Nephron progenitor cell (in vitro differentiated cells): ENCODE measurements at places on chromosomes 2 and 18.

DNA sequence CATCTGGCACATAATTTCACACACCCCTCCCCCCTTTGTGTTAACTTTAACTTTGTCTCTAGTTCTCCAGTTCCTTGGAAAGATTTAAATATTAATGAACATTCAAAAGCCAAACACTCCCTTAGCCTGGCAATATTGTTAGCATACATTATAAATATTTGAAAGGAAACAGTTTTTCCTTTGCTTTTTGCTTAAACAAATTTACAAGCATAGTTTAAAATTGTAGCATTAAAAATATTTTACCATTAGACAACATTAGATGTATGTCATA is 113.1 kb upstream of the SLC38A11 start:
- no peak for DNase-seq

- no peak for DNase-seq
These were observed 226.8 kb downstream of the MC4R start for GRCh38 chr18:60145776-60146175.

- DNase-seq: peak; percentile 7
These were observed 236.1 kb downstream of the GCA start for GRCh38 chr2:162579986-162580385.

DNA sequence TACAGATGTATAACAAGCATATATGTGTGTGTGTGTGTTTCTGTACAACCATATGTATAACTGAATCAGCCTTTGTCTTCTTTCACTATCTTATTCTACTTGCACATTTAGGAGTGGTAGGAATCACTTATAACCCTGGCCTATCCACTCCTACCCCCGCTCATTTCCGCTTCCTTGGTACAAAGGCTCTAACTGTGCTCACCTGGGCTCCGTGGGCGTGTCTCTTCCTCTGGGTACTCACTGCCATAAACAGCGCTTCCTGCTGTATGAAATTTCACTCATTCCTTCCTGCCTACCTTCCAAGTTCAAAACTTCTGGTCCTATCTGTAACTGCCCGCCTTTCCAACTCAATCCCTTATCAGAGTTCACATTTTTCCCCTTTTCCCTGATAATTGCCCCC is 815.5 kb downstream of the EPHA4 start:
- no peak for DNase-seq

- DNase-seq: no peak
These were observed 764.0 kb downstream of the SUCLG1 start for GRCh38 chr2:83695037-83695436.

GRCh38 chr2:150438654-150439053 is 48.8 kb downstream of the RND3 start:
- DNase-seq: no peak

- DNase-seq: no peak
These were observed 99.0 kb upstream of the CTDP1 start for GRCh38 chr18:79580498-79581171.

DNA sequence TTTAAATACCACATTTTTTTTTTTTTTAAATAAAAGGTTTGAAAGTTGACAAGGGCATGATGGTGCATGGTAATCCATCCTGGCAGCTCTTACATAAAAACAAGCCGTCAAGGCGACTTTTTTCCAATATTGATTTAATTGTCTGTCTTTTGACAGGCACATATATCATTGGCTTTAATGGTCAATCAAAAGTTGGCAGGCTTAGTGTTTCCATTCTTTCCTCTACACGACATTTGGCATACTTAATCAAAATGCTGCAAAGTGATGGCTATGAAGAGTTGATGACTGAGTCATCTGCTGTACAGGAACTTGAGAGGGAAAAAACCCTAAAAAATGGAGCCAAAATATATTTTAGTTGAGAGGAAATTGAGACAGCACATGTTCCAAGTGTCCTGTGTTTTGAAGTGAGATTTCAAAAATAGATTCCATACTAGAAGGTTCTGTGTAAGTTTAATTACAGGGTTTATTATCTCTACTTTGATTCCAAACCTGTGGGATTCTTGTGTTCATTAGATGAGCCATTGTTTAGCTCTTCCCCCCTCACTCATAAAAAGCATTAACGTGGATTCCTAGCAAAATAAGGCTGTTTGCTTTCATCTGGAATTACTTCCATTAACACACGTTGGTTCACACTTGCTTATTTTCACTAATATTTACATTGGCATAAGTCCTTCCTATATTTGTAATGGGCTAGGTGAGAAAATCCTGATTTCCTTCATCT is 3.2 kb downstream of the TSHZ1 start:
- DNase-seq: no peak

DNA sequence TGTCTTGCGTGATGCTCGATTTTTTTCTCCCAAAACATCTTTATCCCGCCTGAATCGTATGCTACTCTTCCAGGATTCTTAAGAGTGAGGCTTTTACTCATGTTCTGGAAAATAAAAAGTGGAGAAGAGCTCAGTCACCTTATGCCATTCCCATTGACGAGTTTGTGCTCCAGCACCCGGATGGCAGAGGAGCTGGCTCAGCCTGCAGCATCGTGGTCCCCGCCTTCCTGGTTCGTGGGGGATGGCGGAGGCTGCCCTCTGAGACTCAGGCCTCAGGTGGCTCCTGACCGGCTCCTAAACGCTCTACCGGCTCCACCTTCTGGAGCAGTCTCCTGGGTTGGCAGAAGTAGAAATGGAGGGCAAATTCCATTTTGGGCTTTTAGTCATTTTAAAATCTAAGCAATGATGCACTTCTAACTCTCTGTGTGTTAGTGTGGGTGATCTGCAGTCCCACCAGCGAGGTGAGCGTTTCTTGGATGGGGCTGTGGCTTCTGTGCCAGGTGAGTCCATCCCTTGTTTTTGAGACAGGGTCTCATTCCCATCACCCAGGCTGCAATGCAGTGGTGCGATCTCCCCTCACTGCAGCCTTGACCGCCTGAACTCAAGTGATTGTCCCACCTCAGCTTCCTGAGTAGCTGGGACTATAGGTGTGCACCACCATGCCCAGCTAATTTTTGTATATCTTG is 27.8 kb downstream of the RTP5 start:
- no peak for DNase-seq

DNA sequence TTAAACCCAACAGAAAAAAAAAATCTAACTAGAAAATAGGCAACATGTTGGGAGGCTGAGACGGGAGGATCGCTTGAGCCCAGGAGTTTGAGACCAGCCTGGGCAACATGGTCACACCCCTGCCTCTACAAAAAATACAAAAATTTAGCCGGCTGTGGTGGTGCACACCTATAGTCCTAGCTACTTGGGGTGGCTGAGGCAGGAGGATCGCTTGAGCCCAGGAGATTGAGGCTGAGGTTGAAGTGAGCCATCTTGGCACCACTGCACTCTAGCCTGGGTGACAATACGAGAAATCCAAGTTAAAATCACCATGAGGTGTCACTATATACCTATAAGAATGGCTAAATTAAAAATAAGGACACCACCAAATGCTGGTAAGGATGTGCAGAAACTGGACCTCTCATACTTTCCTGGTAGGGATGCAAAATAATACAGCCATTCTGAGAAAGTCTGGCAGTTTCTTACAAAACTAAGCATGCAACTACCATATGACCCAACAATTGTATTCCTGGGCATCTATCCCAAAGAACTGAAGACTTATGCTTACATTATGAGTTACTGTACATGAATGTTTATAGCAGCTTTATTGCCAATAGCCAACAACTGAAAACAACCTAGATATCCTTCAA is 2.2 kb downstream of the SEPTIN10 start:
- DNase-seq: no peak

DNA sequence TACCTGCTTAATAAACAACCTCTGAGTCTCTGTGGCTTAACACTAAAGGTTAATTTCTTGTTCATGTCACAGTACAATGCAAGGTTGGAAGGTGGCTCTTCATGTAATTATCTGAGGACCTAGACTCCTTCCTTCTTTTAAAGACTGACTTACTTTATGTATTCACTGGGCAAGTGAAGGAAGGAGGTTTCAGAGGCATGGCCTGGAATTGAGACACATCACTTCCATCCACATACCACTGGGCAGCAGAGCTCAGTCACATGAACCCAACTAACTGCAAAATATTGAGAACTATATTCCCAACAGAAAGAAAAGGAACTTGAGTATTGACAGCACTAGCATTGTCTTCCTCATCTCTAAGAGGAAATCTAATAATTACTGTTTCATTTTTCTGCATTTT is 57.5 kb upstream of the FN1 start:
- no peak for DNase-seq

- DNase-seq: peak; percentile 28
These were observed 245.8 kb downstream of the PAX3 start for GRCh38 chr2:222052934-222053367.
